H9 (cell line): ENCODE measurements at places on chromosomes 5 and 9. TPM values are rescaled to one million over a fixed set of nuclear protein-coding genes. Genes with fewer than 3 reads are reported as not detected.

GRCh38 chr5:20055301-20055700, 67.3 kb upstream of the CDH18 start:
- no peak for DNase-seq

CCNI2 gene
- 0.57 and 0.90 TPM in 2 replicates for total RNA-seq

GRCh38 chr9:77877976-77878375, 153.6 kb downstream of the GNAQ start:
- no peak for DNase-seq

GRCh38 chr5:1336106-1336561, 8.8 kb downstream of the CLPTM1L start:
- no peak for DNase-seq

GRCh38 chr9:89444925-89445765, 52.8 kb downstream of the SEMA4D start:
- no peak for DNase-seq

ARHGEF39 gene
- total RNA-seq, result 21.6 and 24.4 TPM in 2 replicates

DNA sequence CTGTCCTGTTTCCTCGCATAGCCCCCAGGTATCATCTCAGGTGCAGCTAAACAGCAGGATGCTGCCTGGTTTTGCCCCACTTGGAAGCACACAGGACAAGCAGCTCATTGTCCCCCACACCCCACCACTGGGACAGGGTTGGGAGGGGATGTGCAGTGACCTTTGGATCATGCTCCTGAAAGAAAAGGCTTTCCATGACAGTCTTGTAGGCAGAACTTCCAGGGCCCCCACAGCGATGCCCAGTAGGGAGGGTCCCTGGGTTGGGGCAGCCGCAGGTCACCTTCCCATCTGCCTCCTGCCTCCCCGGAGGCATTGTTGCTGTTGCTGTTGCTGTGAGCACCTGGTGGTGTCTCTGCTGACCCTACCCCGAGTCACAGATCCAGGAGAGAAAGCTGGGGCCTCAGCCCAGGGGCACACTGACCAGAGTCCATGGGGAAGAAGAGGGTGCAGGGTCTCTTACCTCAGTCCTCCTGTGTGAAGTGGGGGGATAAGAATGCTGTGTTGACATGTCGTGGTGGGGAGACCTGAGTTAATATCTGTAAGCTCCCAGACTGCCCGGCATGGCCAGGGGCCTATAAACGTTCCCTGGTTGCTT, 8.5 kb downstream of the CEP72 start:
- DNase-seq, result no peak

DNA sequence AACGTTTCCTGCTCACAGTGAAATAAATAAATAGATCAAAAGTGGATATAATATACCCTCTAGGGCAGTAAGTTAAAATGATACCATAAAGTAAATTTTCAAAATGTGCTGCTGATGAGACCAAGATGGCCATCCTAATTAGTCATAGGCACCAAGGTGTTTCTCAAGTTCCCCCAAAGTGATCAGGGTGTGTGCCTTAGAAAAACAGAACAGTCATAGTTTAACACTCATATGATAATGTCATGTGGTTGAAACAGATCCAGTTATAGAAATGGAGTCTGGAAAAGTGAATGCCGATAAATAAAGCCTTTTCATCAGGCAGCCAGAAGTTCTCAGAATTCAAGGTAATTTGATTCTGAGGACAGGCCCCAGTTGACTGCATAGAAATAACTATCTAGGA, 161.5 kb upstream of the CDKN2B start:
- no peak for DNase-seq

- no peak for DNase-seq
These were observed 31.4 kb downstream of the RXRA start for GRCh38 chr9:134357631-134358025.

CAMK4 gene
- 6.3 and 7.9 TPM in 2 replicates for total RNA-seq

GRCh38 chr9:95284162-95285080, 33.1 kb downstream of the FANCC start:
- no peak for DNase-seq

DNA sequence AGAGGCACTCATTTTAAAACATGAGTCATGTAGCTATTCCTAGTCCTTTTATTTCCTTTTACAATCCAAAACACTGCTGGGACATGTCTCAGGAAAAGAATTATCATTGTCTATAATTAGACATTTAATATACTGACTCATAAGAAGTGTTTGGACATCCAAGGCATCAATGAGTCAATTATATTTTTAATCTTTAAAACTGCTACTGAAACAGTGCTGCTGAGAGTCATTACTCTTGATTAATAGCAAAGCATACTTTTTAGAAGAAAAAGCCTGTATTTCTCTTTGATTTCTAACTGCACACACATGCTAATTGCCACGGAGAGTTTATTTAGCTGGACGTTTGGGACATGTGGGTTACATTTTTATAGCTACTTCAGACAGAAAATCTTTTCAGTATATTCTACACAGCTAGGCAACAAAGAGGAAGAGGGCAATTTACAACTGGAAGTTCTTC, 1249.0 kb upstream of the CDH18 start:
- no peak for DNase-seq

PCDHGB3 gene
- 1.6 and 1.7 TPM in 2 replicates for total RNA-seq

- no peak for DNase-seq
These were observed 116.9 kb downstream of the CDH9 start for GRCh38 chr5:26921439-26921838.

GRCh38 chr5:61806491-61807020, 474.5 kb downstream of the ZSWIM6 start:
- DNase-seq, result no peak

RC3H2 gene
- total RNA-seq, result 49.0 and 49.8 TPM in 2 replicates

EIF4EBP3 gene
- 7.7 and 10.1 TPM in 2 replicates for total RNA-seq

DNA sequence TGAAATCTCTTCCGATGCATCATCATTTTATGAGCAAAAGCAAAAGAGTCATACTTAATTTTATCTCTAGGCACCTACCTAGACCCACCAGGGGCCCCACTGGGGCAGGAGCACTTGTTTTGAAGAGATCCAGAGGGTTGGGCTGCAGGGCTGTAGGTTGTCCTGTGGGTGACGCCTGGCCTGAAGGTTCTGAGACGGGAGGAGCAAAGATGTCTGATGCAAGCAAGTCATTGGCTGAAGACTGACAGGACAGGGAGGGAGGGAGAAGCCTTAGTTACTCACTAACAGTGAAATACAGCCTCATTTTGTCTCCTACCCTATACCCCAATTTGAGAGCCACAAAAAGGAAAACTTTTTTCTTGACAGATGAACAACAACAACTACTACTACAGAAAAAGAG, 17.1 kb upstream of the C9 start:
- peak; percentile 33 for DNase-seq

- no peak for DNase-seq
These were observed 4.4 kb downstream of the SLC25A25 start for GRCh38 chr9:128072144-128073021.

GRCh38 chr5:37721447-37721871, 118.4 kb downstream of the GDNF start:
- no peak for DNase-seq

DNA sequence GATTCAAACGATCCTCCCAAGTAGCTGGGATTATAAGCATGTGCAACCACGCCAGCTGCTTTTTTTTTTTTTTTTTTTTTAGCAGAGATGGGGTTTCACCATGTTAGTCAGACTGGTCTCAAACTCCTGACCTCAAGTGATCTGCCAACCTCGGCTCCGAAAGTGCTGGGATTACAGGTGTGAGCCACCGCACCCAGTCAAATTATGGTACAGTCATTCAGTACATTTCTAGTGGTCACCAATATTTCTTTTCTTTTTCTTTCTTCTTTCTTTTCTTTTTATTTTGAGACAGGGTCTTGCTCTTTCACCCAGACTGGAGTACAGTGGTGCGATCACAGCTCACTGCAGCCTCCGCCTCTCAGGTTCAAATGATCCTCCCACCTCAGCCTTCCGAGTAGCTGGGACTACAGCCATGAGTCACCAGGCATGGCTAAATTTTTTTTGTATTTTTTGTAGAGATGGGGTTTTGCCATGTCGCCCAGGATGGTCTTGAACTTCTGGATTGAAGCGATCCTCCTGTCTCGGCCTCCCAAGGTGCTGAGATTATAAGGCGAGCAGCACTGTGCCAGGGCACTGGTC, 25.4 kb upstream of the DCP2 start:
- DNase-seq, result no peak

LCNL1 gene
- total RNA-seq, result 0.18 and 0.20 TPM in 2 replicates

LRSAM1 gene
- 15.0 and 16.2 TPM in 2 replicates for total RNA-seq

DNA sequence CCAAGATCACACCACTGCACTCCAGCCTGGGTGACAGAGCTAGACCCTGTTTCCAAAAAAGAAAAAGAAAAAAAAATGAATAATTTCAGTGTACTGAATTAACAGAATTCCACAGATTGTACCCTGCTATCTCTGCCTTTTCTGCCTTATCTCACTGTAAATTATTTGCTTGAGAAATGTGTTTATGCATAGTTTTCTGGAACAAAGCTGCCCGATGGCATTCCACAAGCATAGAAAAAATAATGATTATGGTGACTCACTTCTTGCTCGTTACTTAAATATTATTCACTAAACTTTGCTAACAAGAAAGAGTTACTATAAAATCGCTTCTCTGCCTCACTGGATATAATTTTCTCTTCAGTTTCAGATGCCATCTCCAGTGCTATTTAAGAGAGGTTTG, 88.7 kb upstream of the FAM169A start:
- no peak for DNase-seq

IL13 gene
- total RNA-seq, result not detected in 2 replicates

FOXD4L4 gene
- total RNA-seq, result 0.26 TPM in 1 of 2 replicates, not detected in the other

DNA sequence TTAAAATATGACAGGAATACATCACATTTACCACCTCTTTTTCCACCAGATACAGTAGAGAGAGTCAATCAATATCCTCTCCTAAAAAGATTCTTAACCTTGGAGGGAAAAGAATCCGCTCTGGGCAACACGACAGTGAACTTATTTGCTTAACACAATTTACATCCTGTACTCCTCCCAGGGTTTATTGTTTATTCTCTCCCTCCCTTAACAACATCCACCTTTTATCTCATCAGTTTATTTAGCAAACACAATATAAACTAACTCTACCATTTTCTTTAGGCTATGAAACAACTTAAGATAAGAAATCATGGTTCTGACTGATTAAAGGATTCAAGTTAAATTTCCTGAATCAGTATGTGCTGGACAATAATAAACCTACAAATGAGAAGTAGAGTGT, 50.9 kb downstream of the CERT1 start:
- no peak for DNase-seq

CAMK2A gene
- 0.15 and 0.33 TPM in 2 replicates for total RNA-seq

DNA sequence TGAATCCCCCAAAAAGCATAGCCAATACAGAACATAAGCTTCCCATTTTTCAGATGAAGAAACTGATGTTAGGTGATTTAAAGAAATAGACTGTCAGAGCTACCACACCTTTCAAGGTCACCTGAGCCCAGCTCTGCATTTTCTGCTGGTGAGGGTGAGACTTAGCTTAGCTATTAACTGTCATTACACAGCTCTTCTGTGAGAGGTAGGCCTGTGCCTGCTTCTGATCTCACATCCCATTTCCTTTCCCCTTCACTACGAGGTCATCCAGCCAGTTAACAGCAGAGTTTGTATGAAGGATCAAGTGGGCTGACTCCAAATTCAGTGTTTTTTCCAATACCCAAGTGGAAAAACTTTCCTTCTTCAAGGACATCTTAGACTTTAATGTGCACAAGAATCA, 528.6 kb upstream of the CLINT1 start:
- no peak for DNase-seq

SAPCD2 gene
- total RNA-seq, result 29.8 and 30.0 TPM in 2 replicates

GRCh38 chr5:115816226-115817081, at the start of gene CDO1:
Gene CDO1, minus strand, starts transcription at chr5:115816659. Its CDS starts 262 bp downstream, at chr5:115816397.
- peak; percentile 75 for DNase-seq

DNA sequence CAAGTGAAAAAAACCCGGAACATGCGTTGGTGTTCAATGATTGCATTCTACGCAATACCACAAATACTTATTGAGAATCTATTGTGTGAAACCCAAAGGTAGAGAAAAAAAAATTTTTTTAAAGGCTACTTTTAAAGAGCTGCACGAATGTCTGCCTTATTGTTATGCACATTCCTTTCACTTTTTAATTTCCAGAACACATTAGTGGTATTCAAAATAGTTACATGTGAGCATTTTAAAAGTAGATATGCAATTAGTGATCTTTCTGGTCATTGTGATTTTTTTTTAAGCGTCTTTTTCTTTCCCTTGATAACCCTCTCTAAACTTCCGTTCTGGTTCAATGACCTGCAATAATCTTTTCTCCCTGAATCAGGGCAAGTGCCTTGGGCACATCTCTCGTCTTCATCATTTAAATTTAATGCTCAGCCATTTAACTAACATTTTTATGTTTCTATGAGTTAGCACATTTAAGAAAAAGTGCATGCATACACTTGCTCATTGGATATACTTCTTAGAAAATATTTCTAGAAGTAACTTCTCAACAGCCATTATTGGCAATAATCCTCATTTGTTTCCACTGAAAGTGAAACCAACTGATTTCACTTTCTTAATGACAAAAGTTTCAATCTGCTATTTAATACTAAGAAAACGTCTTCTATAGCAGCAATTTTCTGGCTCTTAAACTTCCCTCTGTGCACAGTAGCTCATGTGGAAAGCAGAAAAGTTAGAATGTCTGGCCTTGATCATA, 80.3 kb downstream of the CDH6 start:
- no peak for DNase-seq

DNA sequence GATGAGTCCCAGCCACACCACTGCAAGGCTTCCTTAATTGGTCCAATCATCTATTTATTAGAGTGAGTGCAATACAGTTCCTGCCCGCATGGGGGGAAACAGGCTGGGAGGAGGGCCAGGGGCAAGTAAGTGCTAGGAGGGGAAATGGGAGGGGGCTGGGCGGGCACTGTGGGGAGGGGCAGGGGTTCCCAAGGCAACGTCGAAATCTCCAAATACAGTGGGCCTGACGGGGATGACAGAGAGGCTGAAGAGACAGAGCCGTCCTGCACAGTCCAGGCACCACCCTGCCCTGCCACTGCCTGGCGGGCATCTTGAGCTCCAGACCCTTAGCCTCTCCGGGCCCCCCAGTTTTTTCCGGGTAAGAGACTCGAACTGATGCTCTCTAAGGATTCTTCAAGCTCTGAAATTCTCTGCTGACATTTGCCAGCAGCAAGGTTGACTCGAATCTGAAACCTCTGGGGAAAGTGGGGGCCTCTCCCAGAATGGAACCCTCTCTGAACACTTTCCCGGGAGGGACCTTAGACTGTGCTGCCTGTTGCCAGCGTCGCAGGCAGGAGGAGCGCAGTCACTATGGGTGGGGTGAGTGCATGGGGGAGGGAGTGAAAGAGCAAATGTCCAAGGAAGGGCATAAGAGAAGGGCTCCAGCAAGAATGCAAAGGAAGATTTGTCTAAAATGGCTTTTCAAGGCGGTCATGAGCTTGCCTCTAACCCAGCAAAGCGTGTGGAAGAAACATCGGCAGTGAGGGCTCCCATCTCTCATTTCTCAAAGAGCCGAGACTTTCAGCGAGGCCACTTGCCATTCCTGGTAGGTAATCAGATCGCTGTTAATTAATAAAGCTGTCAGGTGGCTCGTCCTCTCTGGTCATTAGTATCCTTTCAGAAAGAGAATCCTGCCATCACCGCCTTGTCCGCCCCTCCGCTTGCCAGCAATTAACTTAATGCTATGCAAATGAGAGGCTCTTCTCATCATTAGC, 99.0 kb downstream of the GTF3C4 start:
- DNase-seq, result peak; percentile 82

GRCh38 chr9:97774673-97775072, 77.5 kb upstream of the XPA start:
- no peak for DNase-seq

SLC4A9 gene
- total RNA-seq, result 0.07 TPM in 1 of 2 replicates, not detected in the other

- DNase-seq, result no peak
These were observed 86.9 kb downstream of the TARS1 start for GRCh38 chr5:33527696-33528095.

- no peak for DNase-seq
These were observed 75.7 kb downstream of the PIP5K1B start for GRCh38 chr9:68780720-68781119.
